ENCODE measurements at places on chromosomes 16 and 17. TPM values are rescaled to one million over a fixed set of nuclear protein-coding genes. Genes with fewer than 3 reads are reported as not detected.

The ASPA gene
- 2.2 TPM for total RNA-seq

The GPR179 gene
- total RNA-seq, result not detected

DNA sequence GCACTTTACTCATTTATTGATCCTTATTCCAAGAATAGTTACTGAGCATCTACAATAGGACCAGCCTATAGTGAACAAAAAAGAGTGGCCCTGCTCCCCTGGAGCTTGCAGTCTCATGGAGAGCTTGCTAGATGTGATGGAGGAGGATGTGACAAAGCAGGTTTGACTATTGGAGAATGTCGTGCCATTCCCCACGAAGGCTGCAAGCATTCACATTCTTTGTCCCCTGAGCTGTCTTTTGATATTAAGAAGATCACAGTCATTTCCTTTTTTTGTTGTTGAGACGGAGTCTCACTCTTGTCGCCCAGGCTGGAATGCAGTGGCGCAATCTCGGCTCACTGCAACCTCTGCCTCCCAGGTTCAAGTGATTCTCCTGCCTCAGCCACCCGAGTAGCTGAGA is 115.0 kb upstream of the ADAMTS18 start:
- H3K27ac ChIP-seq, result no peak overlapping the region
- no peaks in the 10 kb centered on the region for H3K36me3 ChIP-seq
- no peak overlapping the region for H3K4me3 ChIP-seq
- no peaks in the 10 kb centered on the region for H3K4me1 ChIP-seq

DNA sequence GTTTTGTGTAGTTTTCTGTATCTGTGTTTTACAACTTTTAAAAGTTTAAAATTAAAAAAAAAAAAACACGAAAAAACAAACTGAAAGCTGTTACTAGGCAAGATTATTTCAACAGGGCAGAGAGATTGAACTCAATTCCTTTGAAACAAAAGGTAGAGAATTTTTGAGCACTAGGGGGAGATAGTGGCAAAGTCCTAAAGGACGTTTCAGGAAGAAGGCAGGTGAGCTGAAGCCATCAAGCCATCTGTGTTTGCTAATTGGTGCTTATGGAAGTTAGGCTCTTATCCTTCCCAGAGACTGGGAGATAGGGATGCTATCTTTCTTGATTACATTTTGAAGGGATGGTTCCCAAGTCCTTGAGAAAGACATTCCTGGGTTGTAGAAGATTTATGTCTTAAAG is 70.6 kb upstream of the CLEC3A start:
- H3K27me3 ChIP-seq, result no peaks in the 10 kb centered on the region
- no peak overlapping the region for H3K27ac ChIP-seq
- no peak overlapping the region for H3K4me3 ChIP-seq

- peaks cover 98% of the 10 kb centered on the region for H3K4me1 ChIP-seq
- H3K27ac ChIP-seq, result peak overlapping the region; percentile 99
- no peaks in the 10 kb centered on the region for H3K27me3 ChIP-seq
- no peaks in the 10 kb centered on the region for H3K36me3 ChIP-seq
- no peak overlapping the region for H3K4me3 ChIP-seq
- DNase-seq, result no peak
These were observed 250.1 kb downstream of the SEC14L1 start for GRCh38 chr17:77390870-77391269.

The ARMC5 gene
- total RNA-seq, result 7.4 TPM

The MYH11 gene
- 13,386 TPM for total RNA-seq

- H3K36me3 ChIP-seq, result peaks cover 5% of the 10 kb centered on the region
- peaks cover 13% of the 10 kb centered on the region for H3K4me1 ChIP-seq
- no peak for DNase-seq
These were observed 31.6 kb downstream of the AATF start for GRCh38 chr17:36980280-36980761.

The KRTAP2-2 gene
- total RNA-seq, result not detected

The POLR3E gene
- total RNA-seq, result 39.9 TPM

The RASD1 gene
- 5.0 TPM for total RNA-seq

- H3K4me1 ChIP-seq, result no peaks in the 10 kb centered on the region
- no peak overlapping the region for H3K4me3 ChIP-seq
- H3K36me3 ChIP-seq, result peaks cover 54% of the 10 kb centered on the region
- no peak overlapping the region for H3K27ac ChIP-seq
- no peaks in the 10 kb centered on the region for H3K27me3 ChIP-seq
These were observed 24.7 kb downstream of the ZFP90 start for GRCh38 chr16:68563631-68564381.

The CDR2 gene
- 38.2 TPM for total RNA-seq

DNA sequence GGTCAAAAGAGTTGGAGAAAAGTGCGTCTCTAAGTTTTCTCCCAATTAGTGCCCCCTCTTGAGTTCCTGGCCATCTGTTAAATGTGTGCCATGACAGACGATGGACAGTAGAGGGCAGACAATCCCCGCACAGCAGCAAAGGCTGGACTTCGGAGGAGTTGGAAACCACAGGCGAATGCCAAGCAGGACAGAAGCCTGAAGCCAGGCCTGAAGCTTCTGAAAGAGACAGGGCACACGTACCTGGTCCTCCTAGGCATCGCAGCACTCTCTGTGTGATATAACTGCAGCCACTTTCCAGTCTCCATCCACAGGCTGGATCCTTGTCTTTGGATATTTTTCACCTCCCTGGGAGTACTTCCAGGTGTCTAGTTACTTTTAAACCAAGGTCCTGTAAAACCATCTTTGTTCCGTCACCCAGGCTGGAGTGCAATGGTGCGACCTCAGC is 14.5 kb downstream of the C17orf100 start:
- H3K27ac ChIP-seq, result no peak overlapping the region
- H3K36me3 ChIP-seq, result no peaks in the 10 kb centered on the region
- no peak for DNase-seq
- no peak overlapping the region for H3K4me3 ChIP-seq
- no peaks in the 10 kb centered on the region for H3K27me3 ChIP-seq

The HBA2 gene
- 230 TPM for total RNA-seq

DNA sequence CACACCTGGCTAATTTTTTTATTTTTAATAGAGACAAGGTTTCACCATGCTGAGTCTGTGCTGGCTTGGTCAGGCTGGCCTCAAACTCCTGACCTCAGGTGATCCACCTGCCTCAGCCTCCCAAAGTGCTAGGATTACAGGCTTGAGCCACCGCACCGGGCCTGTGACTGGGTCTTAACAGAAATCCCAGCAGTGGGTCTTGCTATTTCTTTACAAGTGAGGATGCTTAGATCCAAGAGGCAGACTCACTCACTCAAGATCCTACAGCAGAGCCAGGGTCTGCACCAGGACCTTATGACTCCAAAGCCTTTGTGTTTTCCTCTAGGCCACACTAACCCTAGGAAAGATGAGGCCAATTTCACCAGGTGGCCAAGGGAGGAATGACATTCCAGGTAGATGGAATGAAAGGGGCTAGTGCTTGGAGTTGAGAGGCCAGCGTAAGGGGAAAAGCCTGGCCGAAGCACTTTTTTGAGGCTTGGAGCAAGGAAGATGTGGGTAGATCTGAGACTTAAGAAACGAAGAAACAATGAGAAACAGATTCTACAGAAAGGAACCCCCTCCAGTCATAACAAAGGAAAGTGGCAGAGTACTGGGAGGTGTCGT is 5.7 kb upstream of the STAT5A start:
- H3K4me1 ChIP-seq, result peaks cover 26% of the 10 kb centered on the region
- H3K27ac ChIP-seq, result no peak overlapping the region
- DNase-seq, result peak; percentile 81
- no peak overlapping the region for H3K4me3 ChIP-seq
- H3K27me3 ChIP-seq, result no peaks in the 10 kb centered on the region
- no peaks in the 10 kb centered on the region for H3K36me3 ChIP-seq

GRCh38 chr16:70267516-70267915 is 15.8 kb upstream of the EXOSC6 start:
- H3K4me3 ChIP-seq, result no peak overlapping the region
- DNase-seq, result no peak
- no peak overlapping the region for H3K27ac ChIP-seq
- no peaks in the 10 kb centered on the region for H3K4me1 ChIP-seq
- H3K36me3 ChIP-seq, result peaks cover 98% of the 10 kb centered on the region

DNA sequence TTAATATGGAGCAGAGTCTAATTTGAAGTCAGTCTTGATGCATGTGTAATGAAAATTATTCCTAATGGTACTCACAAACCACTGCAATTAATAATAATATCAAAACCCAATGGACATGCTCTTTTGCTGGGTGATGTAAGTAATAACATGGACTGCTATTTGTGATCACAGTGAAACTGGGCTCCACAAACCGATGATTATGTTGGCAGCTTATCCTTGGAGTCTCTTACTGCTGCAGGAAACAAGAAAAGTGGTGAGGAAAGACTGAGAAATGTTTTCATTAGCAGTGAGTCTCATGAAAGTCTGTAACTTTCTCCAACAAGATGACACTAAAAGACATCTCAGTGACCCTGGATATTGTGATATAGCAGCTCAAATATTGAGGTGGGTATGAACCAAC is 45.2 kb downstream of the TMEM100 start:
- no peak for DNase-seq
- H3K36me3 ChIP-seq, result no peaks in the 10 kb centered on the region
- H3K27ac ChIP-seq, result no peak overlapping the region
- H3K27me3 ChIP-seq, result no peaks in the 10 kb centered on the region

The SRR gene
- total RNA-seq, result 14.4 TPM

The SOCS3 gene
- total RNA-seq, result 1,139 TPM

DNA sequence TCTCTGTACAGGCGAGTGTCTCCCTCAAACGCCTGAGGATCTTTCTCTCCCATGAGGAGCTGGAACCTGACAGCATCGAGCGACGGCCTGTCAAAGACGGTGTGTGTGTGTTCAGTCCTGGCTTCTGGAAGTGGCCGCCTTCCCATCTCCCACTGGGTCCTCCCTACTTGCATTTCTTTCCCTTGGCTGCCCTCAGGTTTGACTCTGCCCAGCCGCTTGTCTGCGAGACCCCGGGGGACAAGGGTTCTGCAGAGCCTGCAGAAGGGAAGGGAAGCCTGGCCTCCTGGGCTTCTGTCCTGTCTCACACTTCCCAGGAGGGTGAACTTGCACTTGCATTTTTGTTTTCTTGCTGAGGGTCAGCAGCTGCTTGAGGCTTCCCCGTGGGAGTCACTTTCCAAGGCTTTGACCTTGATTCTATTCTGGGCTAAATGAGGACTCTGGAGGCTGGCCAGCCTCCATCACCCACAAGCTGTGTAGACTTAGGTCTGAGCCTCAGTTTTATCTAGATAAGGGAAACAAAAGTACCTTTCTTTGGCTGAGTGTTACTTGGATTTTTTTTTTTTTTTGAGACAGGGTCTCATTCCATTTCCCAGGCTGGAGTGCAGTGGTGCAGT is 122.3 kb downstream of the ABCC1 start:
- no peak for DNase-seq
- H3K4me3 ChIP-seq, result no peak overlapping the region
- peaks cover 40% of the 10 kb centered on the region for H3K36me3 ChIP-seq
- H3K4me1 ChIP-seq, result peaks cover 35% of the 10 kb centered on the region
- H3K27me3 ChIP-seq, result no peaks in the 10 kb centered on the region

GRCh38 chr16:49854796-49855203 is 1.1 kb downstream of the ZNF423 start:
- peak overlapping the region; percentile 97 for H3K27ac ChIP-seq
- peaks cover 31% of the 10 kb centered on the region for H3K4me1 ChIP-seq
- H3K27me3 ChIP-seq, result peaks cover 5% of the 10 kb centered on the region
- no peak for DNase-seq

- H3K4me1 ChIP-seq, result peaks cover 26% of the 10 kb centered on the region
- no peak overlapping the region for H3K27ac ChIP-seq
- no peak overlapping the region for H3K4me3 ChIP-seq
- no peaks in the 10 kb centered on the region for H3K27me3 ChIP-seq
- DNase-seq, result no peak
- no peaks in the 10 kb centered on the region for H3K36me3 ChIP-seq
These were observed 65.7 kb downstream of the PARN start for GRCh38 chr16:14564323-14564722.

The KRTAP9-2 gene
- total RNA-seq, result not detected

The PLEKHH3 gene
- 26.2 TPM for total RNA-seq

DNA sequence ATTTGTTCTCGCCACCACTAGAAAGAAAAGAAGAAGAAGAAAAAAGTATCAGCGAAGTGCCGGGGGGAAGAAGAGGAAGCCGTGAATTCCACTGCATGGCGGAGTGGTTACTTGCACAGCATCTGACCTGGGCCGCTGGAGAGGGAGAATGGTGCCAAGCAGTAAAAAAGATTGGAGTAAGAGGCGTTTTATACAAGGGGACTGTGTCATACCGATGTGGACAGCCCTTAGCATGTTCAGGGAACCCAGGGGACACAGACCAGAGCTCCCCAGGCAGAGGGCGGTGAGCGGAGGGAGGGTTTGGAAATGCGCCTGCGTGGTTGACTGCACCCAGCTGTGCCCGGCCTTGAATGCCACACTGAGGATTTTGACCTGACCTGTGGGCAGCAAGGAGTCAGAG is 52.8 kb downstream of the PLXDC1 start:
- H3K4me3 ChIP-seq, result no peak overlapping the region
- H3K4me1 ChIP-seq, result peaks cover 53% of the 10 kb centered on the region
- H3K36me3 ChIP-seq, result no peaks in the 10 kb centered on the region

GRCh38 chr16:82715833-82716232 is 89.1 kb downstream of the CDH13 start:
- no peak overlapping the region for H3K27ac ChIP-seq
- H3K36me3 ChIP-seq, result no peaks in the 10 kb centered on the region
- H3K27me3 ChIP-seq, result no peaks in the 10 kb centered on the region
- no peak overlapping the region for H3K4me3 ChIP-seq
- no peak for DNase-seq

The PRR35 gene
- total RNA-seq, result not detected

DNA sequence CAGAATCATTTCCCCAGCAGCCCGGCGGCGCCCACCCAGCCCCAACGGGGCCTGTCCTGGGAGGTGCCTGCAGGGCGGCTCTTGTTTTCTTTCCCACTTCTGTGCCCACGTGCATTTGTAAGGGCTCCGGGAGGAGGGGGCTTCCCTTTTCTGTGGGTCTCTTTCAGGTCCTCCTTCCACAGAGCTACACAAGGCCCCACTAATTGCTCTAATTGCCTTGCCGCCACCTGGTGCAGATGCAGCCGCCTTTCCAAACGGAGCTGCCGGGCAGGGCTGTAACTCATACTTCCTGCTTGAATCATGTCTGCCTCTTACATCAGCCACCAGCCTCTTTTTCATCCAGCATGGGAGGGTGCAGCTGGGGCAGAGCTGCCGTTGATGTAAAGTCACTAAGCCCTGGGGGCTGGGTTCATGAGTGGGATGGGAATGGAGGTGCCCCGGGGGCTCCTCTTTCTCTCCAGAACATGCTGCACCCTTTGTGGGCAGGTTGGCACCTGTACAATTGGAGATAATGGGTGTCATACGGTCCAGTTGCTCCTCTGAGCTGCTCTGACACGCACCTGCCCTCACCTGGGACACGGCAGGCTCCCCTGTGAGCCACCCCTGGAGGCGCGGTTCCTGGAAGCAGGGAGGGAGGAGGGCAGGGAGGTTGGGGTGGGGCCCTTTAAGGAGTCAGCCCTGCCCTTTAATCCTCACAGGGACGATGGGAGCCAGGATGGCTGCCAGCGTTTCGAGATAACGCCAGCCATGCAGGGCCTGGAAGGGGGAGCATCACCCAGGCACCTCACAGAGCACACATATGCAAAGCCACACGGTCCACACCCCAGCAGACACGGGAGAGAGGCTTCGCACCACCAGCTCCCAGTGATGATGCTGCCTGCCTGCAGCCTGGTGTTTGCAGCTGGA is 41.1 kb upstream of the KLHDC4 start:
- peaks cover 16% of the 10 kb centered on the region for H3K4me1 ChIP-seq
- DNase-seq, result no peak
- H3K27ac ChIP-seq, result peak overlapping the region; percentile 24
- H3K27me3 ChIP-seq, result no peaks in the 10 kb centered on the region
- H3K36me3 ChIP-seq, result no peaks in the 10 kb centered on the region
- H3K4me3 ChIP-seq, result peak overlapping the region; percentile 36

- no peak overlapping the region for H3K4me3 ChIP-seq
- H3K27me3 ChIP-seq, result no peaks in the 10 kb centered on the region
- DNase-seq, result no peak
- H3K4me1 ChIP-seq, result peaks cover 15% of the 10 kb centered on the region
- peaks cover 41% of the 10 kb centered on the region for H3K36me3 ChIP-seq
- no peak overlapping the region for H3K27ac ChIP-seq
These were observed 72.2 kb downstream of the ZNF778 start for GRCh38 chr16:89289428-89290395.

All from esophagus muscularis mucosa (tissue), 4 donors.